ENCODE measurements at places on chromosomes 2 and 18. TPM values are rescaled to one million over a fixed set of nuclear protein-coding genes. Genes with fewer than 3 reads are reported as not detected.

GRCh38 chr2:158120102-158120501 is 18.4 kb downstream of the UPP2 start:
- DNase-seq, result no peak
- H3K27me3 ChIP-seq, result no peaks in the 10 kb centered on the region
- no peak overlapping the region for H3K27ac ChIP-seq

- no peaks in the 10 kb centered on the region for H3K4me1 ChIP-seq
- no peak overlapping the region for H3K4me3 ChIP-seq
- no peaks in the 10 kb centered on the region for H3K36me3 ChIP-seq
- no peak overlapping the region for H3K27ac ChIP-seq
- DNase-seq, result no peak
- no peaks in the 10 kb centered on the region for H3K27me3 ChIP-seq
Observed at GRCh38 chr2:30923623-30924022, 116.4 kb upstream of the CAPN13 start.

DNA sequence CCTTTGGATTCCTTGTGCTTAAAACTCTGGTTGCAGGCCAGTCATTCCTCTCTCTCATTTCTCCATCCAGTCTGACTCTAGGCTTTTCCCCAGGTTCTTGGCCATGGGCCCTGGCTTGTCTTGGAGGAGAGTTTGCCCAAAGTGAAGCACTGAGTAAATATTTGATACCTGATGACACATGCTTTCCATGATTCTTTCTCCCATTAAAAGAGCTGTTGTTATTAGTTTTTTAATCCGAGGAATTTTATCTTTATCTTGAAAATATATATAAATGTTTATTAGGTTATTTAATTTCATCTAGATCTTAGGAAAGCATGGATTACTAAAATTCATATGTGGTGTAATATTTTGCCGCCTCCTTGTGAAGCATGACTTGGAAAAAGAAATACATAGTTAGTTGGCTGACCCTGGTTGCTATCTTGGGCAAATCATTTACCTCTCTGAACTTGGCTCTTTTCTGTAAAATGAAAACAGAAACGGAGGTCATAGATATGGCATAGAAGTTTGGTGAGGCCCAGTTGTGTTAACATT is 650.1 kb downstream of the SLC4A3 start:
- H3K27ac ChIP-seq, result peak overlapping the region; percentile 12
- H3K4me3 ChIP-seq, result no peak overlapping the region
- H3K36me3 ChIP-seq, result no peaks in the 10 kb centered on the region
- no peaks in the 10 kb centered on the region for H3K27me3 ChIP-seq

DNA sequence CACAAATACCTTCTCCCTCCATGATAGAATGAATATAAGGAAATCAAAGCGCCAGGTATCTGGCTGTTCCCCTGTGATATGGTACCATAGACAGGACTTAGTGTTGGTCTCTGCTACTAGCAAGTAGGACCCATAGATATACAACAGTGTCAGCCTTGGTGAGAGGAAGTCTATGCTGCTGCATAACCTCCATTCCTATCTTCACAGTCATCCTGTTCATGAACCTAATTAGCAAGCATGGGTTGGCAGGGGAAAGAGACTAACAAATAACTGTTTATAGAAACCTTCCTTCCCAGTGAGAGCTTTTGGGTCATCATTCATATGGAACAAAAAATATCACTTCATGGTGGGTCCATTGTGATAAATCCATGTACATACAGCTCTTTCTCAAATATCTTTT is 188.9 kb upstream of the FAM98A start:
- no peaks in the 10 kb centered on the region for H3K4me1 ChIP-seq
- no peak overlapping the region for H3K27ac ChIP-seq
- no peaks in the 10 kb centered on the region for H3K36me3 ChIP-seq
- H3K4me3 ChIP-seq, result no peak overlapping the region
- H3K27me3 ChIP-seq, result no peaks in the 10 kb centered on the region
- no peak for DNase-seq

DNA sequence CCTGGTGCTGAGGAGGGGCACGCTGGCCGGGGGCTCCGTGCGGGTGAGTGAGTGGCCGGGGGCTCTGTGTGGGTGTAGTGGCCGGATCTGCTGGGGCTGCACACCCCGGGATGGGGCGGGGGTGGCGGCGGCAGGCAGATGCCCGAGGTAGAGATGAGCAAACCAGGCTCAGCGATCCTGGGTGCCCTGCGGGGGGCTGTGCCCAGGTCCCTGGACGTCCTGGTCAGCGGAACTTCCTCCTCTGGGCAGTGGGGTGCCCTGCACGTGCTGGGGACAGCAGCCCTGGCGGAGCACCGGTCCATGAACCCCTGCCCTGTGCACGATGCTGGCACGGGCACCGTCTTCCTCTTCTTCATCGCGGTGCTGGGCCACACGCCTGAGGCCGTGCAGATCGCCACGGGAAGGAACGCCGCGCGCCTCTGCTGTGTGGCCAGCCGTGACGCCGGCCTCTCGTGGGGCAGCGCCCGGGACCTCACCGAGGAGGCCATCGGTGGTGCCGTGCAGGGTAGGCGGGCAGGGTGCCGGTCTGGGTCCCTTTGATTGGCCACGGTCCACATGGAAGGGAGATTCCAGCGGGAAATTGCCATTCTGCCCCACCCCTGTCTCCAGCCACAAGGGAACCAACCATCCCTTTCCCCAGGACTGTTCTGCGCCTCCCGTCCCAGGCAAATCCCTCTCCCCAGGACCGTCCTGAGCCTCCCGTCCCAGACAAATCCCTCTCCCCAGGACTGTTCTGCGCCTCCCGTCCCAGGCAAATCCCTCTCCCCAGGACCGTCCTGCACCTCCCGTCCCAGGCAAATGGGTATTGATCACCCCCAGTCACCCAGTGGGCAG is 5.9 kb downstream of the NEU4 start:
- no peaks in the 10 kb centered on the region for H3K36me3 ChIP-seq
- H3K4me3 ChIP-seq, result no peak overlapping the region
- H3K27ac ChIP-seq, result no peak overlapping the region
- DNase-seq, result peak; percentile 17
- H3K4me1 ChIP-seq, result peaks cover 15% of the 10 kb centered on the region
- H3K27me3 ChIP-seq, result no peaks in the 10 kb centered on the region

PSMA8 gene
- total RNA-seq, result not detected

GRCh38 chr2:28356095-28356911 is 36.4 kb upstream of the FOSL2 start:
- no peak overlapping the region for H3K4me3 ChIP-seq
- peak overlapping the region; percentile 48 for H3K27ac ChIP-seq
- no peaks in the 10 kb centered on the region for H3K36me3 ChIP-seq
- H3K4me1 ChIP-seq, result peaks cover 29% of the 10 kb centered on the region

DNA sequence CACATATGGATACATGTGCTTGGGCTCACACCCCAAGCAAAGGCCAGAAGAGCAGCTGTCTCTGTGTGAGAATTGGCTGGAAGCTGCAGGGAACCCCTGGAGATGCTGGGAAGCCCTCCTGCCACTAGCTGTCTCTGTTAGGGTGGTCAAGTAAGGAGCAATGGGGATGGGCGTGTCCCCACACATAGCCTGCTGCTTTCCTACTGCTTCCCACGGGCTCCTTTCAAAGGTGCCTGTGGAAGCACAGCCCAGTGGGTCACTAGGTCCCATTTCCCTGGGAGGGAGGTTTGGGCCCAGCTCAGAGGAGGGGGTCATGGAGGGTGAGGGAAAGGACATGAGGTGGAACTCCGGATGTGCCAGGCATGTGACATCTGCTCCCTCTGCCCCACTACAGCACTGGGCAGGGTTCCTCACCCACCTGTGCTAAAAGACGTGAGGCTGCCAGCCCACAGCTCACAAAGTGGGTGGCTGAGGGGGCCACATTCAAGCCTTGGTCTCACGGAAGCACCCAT is 24.4 kb upstream of the MAL start:
- H3K27me3 ChIP-seq, result no peaks in the 10 kb centered on the region
- no peak overlapping the region for H3K4me3 ChIP-seq
- no peaks in the 10 kb centered on the region for H3K36me3 ChIP-seq
- no peak for DNase-seq
- no peak overlapping the region for H3K27ac ChIP-seq
- H3K4me1 ChIP-seq, result no peaks in the 10 kb centered on the region

- no peaks in the 10 kb centered on the region for H3K4me1 ChIP-seq
- no peak for DNase-seq
- H3K27me3 ChIP-seq, result no peaks in the 10 kb centered on the region
- no peak overlapping the region for H3K27ac ChIP-seq
- H3K4me3 ChIP-seq, result no peak overlapping the region
Observed at GRCh38 chr18:74508366-74508765, 12.2 kb downstream of the CNDP2 start.

ZNF396 gene
- 7.3 TPM for total RNA-seq

POTEJ gene
- not detected for total RNA-seq

MATN3 gene
- total RNA-seq, result 6.4 TPM

DNA sequence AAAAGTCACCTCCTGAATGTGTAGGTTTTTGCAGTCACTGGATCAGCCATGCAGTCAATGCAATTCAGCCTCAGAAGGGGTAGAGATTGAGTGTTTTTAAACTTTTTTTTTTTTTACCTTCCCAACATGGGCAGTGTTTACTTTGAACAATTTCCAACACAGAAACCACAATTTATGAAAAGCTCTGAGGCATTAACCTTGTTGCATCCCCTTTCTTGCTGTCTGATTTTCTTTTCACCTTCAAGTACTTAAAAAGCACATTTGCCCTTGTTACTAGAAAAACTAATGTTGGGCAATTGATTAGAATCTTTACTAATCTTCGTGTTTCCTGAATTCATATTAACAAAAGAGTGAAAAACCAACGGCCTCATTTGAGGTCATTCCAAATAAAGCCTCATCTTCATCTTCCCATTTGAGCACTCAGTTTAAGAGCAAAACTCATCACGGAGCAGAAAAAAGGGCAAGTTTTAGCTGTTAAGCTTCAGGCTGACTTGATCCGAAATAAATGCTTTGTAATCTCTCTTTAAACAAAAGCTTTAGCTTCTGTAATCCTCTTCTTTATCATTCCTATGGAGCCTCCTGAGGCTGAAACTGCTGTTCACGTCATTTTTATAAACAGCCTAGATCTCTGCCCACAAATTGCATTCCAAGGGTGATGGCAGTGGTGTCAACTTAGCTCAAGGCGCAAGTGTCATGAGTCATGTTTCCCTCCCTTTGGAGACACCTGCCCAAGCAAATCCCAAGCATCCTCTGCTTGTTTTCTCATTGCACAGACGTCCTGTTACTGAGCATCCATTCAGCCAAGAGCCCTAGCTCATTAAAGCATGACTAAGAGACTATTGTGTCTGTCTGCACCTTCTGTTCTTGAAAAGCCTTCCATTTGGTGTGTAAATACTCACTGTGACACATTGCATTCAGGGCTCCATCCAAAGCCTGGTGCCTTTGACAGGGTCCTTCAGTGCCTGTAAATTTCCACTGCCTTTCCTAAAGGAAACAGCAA is 107.7 kb downstream of the HNMT start:
- no peaks in the 10 kb centered on the region for H3K27me3 ChIP-seq
- no peak for DNase-seq
- H3K27ac ChIP-seq, result no peak overlapping the region
- H3K4me1 ChIP-seq, result no peaks in the 10 kb centered on the region
- H3K4me3 ChIP-seq, result no peak overlapping the region

GRCh38 chr2:10768063-10768507 is 44.5 kb downstream of the PDIA6 start:
- no peaks in the 10 kb centered on the region for H3K27me3 ChIP-seq
- DNase-seq, result no peak
- H3K4me1 ChIP-seq, result no peaks in the 10 kb centered on the region
- no peak overlapping the region for H3K4me3 ChIP-seq

FZD7 gene
- total RNA-seq, result 2.6 TPM

DNA sequence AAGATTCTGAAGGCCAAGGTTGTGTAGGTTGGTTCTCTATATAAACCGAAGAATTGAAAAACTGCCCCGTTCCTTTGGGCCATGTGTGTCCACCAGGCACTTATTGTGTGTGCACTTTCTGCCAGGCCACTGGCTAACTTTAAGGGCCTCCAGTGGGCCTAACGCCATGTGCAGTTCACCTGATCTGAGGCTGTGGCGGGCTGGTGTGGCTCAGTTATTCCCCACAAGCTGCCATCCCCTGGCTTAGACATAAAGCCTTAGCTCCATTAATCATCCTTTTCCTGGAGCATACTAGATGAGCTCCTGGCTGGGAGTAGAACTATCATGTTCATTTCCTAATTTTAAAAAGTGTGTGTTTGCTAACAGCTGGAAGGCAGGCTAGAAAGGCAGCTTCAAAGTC is 304.1 kb upstream of the TNP1 start:
- peaks cover 8% of the 10 kb centered on the region for H3K4me1 ChIP-seq
- no peaks in the 10 kb centered on the region for H3K27me3 ChIP-seq
- no peak overlapping the region for H3K4me3 ChIP-seq
- no peaks in the 10 kb centered on the region for H3K36me3 ChIP-seq
- H3K27ac ChIP-seq, result no peak overlapping the region

SP100 gene
- total RNA-seq, result 260 TPM

DNA sequence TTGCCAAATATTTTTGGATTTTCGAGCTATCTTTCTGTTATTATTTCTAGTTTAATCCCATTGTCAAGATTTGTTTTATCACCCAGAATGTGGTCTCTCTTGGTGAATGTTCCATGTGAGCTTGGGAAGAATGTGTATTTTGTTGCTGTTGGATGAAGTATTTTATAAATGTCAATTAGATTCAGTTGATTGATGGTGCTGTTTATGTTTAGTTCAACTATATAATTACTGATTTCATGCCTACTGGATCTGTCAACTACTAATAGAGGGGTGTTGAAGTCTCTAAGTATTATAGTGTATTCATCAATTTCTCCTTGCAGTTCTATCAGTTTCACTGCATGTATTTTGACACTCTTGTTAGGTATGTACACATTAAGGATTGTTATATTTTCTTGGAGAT is 34.7 kb upstream of the RMND5A start:
- H3K27ac ChIP-seq, result no peak overlapping the region

GRCh38 chr2:121049131-121049530 is 235.9 kb downstream of the TFCP2L1 start:
- H3K4me1 ChIP-seq, result no peaks in the 10 kb centered on the region
- no peak for DNase-seq
- H3K27ac ChIP-seq, result no peak overlapping the region
- H3K4me3 ChIP-seq, result no peak overlapping the region
- no peaks in the 10 kb centered on the region for H3K27me3 ChIP-seq
- no peaks in the 10 kb centered on the region for H3K36me3 ChIP-seq

DNA sequence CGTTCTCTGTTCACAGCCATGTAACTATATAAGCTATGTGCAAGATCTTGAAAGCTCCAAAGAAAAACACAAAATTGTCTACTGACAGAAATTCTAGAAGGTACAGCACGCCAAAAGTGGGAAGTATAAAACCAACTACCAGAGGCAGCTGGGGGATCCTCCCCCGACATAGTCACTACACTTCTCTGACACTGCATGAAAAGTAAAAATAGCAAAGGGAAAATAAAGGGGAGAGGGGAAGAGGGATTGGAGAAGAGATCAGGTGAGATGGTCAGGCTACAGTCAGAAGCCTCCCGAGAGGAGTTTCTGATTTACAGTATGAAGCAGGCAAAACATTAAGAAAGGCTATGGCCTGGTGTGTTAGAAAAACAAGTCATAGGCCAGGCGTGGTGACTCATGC is 39.8 kb upstream of the PCBP1 start:
- no peak overlapping the region for H3K4me3 ChIP-seq
- peak overlapping the region; percentile 59 for H3K27ac ChIP-seq
- H3K36me3 ChIP-seq, result no peaks in the 10 kb centered on the region
- H3K27me3 ChIP-seq, result no peaks in the 10 kb centered on the region
- H3K4me1 ChIP-seq, result peaks cover 7% of the 10 kb centered on the region

GRCh38 chr2:166331468-166331867 is 44.3 kb downstream of the SCN9A start:
- no peaks in the 10 kb centered on the region for H3K36me3 ChIP-seq
- H3K27ac ChIP-seq, result no peak overlapping the region
